ENCODE measurements at places on chromosomes 2 and 18.

- no peak for DNase-seq
Measured at GRCh38 chr2:187640926-187641510, 86.8 kb upstream of the TFPI start.

- DNase-seq: no peak
Measured at GRCh38 chr2:121545257-121545656, 14.6 kb downstream of the RNU4ATAC start.

- no peak for DNase-seq
Measured at GRCh38 chr2:9264301-9264700, 57.7 kb downstream of the ASAP2 start.

DNA sequence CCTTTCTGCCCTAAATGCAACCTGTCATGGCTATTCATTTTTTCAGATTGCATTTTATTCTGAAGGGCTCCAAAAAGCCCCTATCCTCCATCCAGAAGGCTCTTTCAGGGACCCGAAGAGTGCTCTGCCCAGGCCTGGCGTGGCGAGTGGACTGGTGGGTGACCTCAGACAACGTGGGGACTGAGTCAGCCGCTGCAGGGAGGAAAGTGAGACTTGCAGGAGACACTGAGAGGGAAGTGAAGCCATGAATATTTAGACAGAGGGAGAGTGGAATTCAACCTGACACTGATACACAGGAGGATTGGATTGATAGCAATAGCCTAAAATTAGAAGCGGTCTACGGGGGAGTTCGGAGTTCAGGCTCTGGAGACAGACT lies 63.6 kb upstream of the SIX2 start:
- DNase-seq: no peak

DNA sequence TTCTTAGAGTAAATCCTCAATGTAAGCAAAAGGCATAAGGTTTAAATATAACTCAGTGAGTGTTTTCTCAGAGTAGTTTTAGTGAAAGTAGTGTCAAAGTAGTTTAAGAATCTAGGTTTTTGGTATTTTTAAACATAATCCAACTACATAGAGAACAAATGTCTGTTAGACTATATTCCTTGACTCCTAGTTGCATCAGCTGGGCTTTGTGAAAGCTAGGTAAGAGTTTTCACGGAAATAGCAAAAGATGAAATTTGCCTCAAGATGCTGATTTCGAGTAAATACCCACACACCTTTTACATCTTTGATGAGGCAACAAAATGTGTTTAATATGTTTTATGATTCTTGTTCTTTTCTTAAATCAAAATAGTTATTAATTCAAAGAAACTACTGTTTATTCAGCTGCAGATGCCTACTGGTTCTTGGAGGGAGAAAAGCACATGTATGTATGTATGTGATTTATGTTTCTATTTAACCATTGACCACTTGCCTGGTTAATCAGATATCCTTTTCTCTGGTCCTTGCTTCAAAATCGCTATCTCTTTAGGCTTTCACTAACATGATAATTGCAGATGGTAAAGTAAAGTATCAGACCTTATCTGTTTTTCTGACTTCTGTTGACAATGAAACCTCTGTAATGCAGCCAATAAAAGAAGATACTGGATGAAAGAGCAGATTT lies 117.4 kb upstream of the NOSTRIN start:
- no peak for DNase-seq

GRCh38 chr2:39099310-39099869 lies 21.5 kb downstream of the SOS1 start:
- DNase-seq: no peak

GRCh38 chr2:68948710-68949109 lies 4.0 kb downstream of the GKN2 start:
- DNase-seq: no peak

GRCh38 chr2:204251998-204252376 lies 293.3 kb upstream of the PARD3B start:
- DNase-seq: no peak

DNA sequence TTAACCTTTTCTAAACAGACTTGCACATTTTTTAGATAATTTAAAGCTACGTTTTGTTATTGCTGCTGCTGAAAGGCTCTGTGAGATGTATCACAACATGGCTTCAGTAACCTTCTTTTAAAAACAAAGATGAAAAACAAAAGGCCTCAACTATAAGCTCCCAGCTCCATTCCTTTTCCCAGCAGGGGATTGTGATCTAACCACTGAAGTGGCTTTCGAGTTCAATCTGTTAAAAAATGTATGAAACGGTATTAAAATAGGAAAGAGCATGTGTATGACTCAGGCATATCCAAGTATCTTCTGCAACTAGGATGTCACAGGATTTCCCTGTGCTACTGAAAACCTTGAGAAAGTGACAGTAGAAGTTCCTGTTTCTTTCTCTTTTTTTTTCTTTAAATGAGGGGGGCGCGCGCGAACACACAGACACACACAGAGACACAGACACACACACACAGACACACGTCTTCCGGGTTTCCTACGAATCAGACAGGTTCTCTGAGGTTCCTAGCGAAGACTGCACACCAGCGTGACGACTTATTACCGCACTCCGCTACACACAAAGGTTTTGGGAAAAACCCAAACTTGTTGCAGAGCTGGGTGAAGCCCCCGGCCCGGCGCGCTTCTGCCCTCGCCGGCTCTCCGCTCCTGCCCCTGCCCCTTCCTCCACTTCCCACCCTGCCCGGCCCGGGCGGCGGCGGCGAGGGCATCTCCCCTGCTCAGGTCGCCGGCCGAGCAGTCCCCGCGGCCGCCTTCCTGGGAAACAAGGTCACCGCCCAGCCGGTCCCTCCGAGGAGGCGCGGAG lies 86.8 kb downstream of the RBMS1 start:
- peak; percentile 63 for DNase-seq

DNA sequence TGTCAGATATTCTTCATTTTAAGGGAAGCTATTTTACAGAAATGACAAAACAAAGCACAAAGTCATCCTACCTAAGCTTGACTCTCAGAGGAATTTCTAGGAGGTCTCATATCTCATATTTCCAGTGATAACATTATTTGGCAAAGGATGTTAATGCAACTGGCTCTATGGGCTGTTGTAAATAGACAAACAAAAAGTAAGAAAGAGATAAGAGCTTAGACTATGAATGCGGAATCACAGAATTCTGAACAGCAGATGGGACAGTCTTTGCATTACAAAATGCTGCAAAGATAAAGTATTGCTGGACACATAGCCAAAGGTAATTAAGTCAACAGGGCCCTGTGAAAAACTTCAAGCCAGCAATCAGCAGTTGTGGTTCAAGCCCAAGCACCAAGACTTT lies 23.9 kb downstream of the PIAS2 start:
- no peak for DNase-seq

- DNase-seq: no peak
Measured at GRCh38 chr2:11953258-11953657, 206.8 kb downstream of the LPIN1 start.

DNA sequence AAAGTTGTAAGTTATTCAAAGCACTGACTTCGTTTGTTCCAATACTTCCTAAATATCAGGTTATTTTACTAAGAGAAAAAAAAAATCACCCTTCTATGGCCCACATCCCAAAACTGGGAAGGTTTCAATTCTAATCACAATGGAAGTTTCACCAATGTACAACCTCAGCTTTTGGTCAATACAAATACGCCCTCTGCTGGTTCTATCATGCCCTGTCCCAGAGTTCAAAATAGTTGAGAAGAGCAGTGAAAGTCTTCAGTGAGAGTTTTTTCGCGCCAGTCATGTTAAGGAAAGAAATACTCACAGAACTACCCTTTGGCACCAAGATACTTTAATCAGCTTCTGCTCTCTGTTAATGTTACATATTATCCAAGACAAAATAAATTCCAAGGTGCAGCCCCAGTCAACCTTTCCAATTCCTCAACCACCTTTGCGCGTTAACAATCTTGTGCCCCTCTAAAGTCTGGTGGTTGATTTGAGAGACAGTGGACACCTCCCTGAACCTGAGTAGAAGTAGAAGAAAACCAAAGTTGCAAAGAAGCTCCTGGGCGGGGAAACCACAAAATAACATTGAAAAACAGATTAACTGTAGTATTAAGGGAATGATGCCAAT lies 59.9 kb downstream of the SUMO1 start:
- peak; percentile 6 for DNase-seq

DNA sequence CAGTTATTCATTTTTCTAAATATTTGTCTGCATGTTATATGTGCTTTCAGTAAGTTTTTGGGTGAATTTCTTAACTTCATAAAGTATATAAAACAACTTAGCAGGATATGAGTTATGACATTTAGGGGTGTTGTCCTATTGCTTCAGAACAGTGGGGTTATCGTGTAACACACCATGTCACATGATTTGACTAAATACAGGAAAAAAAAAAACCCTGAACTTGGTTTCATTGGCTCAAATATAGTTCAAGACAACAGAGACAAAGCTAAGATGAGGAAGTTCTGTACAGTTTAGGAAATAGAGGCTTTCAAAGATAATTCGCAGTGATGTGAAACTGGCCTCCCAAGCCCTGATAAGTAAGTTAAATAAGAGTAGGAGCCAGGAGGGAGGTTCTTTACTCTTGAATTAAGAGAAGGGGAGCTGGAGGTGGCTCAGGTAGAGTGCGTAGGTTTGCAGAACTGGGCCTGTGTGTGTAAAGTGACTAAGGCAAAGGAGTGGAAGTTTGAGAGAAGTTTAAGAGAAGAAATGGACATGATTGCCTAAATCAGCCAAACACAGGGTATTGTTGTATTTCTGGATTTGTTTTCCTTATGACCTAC lies 53.9 kb downstream of the LIMS1 start:
- no peak for DNase-seq

DNA sequence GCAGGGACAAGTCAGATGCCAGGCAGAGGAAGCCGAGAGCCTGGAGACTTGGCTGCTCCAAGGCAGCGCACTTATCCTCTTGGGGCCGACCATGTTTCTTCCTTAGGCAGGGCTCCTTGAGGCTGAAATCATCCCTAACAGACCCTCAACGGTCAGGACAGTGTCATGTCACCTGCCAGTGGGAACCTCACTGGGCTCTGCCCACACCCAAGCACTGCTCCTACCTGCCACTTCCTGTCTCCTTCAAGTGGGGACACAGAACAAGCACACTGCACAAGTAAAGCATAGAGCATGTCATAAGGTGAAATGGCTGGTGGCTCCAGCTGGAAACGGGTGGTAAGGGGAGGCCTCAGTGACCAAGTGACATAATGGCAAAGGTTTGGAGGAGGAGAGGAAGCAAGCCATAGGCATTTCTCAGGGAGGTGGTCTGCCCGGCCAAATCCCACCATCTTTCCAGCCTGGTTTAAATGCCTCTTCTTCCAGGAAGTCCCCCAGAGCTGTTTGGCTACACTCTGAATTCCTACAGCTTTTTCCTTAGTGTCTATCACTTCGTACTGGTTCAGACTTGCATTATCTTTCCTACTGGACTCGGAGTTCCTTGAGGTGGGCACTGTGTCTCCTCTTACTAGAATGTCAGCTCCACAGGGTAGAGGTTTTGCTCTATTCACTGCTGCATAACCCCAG lies 7.3 kb upstream of the ATOH8 start:
- DNase-seq: no peak

GRCh38 chr2:15758848-15759247 lies 167.2 kb downstream of the DDX1 start:
- DNase-seq: no peak

DNA sequence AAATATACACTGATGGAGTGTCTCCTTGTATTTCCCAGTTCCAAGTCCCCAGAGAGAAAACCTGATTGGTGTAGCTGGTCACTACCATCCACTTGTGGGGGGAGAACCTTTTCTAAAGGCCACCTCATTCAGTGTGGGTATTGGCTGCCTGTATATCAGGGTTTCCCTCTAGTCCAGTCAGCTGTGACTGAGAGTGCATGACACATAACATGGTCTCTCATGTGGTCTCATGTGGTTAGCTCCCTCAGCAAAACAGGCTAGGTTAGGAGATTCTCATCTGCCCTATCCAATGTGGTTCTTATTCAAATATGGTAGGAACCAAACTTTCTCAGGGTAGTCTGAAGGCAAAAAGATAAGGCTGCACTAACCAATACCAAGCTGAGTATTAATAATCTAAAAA lies 4.1 kb upstream of the GORASP2 start:
- DNase-seq: no peak

DNA sequence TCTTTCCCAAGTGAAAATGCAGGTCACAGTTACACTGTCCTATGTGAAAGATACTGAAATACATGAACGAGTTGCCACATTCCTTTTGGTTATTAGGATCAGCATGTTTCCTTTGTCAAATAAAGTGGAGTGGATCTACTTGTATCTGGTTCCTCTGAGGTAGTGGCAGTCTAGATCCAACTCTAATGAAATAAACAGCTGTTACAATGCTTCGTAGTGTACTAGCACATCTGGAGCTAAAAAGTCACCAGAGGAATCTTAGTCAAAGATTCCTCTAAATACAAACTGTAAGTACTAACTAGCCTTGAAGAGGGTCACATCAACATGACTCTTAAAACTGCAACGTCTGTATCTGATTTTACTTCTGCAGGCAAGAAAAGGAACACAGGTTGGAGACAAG lies 228.9 kb downstream of the DYM start:
- DNase-seq: no peak

GRCh38 chr2:218849721-218850120 lies 9.9 kb upstream of the WNT6 start:
- no peak for DNase-seq

DNA sequence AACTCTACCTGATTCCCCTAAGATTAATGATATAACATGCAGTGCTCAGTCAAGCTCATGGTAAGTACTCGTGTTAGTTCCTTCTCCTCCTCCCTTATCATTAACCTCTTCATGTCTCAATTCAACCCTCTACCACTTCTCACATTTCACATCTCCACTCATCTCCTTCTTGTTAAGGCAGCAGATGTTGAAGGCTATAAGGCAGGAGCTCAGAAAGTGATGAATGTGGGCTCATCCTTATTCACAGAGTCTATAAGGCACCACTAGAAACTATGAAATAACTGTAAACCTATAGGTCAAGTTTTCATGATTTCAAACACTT lies 56.0 kb downstream of the CLHC1 start:
- no peak for DNase-seq

- no peak for DNase-seq
Measured at GRCh38 chr2:43360137-43360536, 133.7 kb upstream of the ZFP36L2 start.

DNA sequence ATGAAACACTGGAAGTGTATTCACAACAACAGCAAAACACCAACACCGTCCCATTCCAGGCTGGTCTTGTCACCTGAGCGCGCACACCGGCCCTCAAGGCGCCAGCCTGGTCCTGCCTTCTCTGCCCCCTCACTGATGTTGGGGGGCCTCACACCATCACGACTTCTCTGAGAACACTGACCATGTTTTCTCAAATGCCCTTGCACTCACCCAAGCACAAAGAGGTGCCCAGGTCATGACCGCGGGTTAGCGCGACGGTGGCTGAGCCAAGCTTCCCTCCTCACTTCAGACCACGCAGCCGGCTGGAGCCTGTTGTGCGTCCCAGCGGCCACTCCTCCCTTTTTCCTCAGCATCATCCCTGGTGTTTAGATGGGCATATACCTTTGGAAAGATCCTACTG lies 101.3 kb upstream of the SALL3 start:
- no peak for DNase-seq

All from T-helper 2 cell (primary cell).